ENCODE measurements at places on chromosomes 2 and 18.

GRCh38 chr2:111642586-111643327 is 241.2 kb downstream of the ANAPC1 start:
- DNase-seq = no peak

GRCh38 chr2:60821587-60822302 is 59.6 kb upstream of the REL start:
- DNase-seq = no peak

- DNase-seq = no peak
These were observed at the start of gene FBLN7 for GRCh38 chr2:112138159-112139032. TSS of gene FBLN7 (plus strand) at chr2:112138385. CDS start at chr2:112138656, 271 bp downstream.

DNA sequence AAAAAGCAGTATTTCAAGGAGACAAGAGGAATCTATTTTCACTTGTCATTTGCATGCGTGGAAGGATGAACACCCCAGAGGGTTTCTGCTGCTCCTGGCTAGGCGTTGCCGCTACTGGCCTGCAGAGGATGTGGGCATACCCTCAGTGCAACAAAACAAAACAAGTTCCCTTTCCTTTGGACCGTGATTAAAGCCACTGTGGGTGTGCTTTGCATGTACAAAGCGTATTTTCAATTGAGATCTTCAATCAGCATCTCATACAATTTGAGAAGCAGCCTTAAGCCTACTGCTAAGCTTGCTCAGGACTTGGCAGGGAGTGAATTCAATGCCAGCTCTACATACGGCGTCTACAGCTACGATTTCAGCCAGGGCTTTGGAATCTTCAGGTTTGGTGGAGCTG is 298.4 kb downstream of the LPIN1 start:
- no peak for DNase-seq

GRCh38 chr2:168712053-168712452 is 90.4 kb upstream of the NOSTRIN start:
- DNase-seq = no peak

DNA sequence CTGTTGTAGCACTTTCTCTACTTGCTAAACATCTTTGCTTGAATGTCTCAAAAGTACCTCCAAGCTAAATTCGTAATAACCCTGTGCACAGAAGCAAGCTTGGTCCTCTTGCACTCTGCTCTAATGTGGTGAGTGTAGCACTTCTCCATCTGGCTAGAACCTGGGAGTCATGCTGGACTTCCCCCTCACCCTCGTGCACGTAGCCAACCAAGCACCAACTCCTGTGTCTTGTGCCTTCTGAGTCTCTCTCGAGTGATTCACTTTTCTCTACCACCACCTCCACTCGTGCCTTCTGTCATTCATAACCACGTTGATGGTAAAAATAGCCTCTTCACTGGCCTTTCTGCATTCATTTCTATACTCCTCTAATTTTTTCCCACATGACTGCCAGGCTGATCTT is 91.9 kb upstream of the KCNE4 start:
- DNase-seq = no peak

- DNase-seq = no peak
These were observed 44.1 kb upstream of the HDAC4 start for GRCh38 chr2:239444626-239445577.

DNA sequence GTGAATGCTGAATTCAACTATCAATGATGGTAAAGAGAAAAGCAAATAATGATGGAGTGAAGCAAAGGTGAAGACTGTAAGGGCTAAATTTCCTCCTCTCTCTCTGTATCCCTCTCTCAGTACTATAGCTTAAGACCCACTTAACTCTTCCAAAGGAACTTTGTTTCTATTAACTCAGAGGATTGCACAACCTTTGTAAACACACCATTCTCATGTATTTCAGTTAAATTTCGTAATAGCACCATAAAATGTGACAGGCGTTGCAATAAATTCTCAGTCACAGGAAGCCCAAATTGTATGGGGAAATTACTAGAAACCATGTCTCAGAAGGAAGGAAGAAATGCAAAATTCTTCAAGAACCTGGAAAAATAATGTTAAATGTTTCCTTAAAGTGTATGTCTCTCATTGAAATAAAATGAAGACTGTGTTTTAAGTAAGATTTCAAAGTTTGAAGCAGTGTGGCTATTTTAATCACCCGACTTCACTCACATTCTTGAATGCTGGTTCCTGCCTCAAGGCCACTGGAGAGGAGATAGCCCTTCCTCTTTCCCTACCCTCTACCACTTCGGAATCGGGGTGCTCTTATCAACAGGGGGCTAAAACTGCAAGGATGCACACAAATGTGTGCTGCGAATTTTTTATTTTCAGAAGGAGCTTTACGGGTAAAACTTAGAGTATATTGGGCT is 112.1 kb downstream of the FTCDNL1 start:
- no peak for DNase-seq

GRCh38 chr2:231935815-231936214 is 9.6 kb upstream of the NPPC start:
- DNase-seq = no peak

DNA sequence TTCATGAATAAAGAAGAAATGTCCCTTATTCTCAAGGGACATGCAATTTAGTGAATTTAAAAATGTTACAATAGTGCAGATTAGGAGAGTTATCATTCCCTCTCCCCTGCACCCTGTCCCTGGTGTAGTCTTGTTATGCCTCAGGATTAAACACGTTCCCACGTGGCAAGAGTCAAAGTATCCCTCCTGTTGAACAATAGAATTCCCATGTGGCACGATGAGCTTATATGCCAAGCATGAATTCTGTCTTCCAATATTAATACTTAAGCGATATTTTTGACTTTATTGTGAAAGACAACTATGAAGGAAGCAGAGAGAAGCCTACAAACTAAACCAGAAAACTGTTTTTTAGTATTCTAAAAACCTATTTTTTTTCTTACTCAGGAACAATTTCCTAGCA is 36.7 kb upstream of the SPAG16 start:
- no peak for DNase-seq

DNA sequence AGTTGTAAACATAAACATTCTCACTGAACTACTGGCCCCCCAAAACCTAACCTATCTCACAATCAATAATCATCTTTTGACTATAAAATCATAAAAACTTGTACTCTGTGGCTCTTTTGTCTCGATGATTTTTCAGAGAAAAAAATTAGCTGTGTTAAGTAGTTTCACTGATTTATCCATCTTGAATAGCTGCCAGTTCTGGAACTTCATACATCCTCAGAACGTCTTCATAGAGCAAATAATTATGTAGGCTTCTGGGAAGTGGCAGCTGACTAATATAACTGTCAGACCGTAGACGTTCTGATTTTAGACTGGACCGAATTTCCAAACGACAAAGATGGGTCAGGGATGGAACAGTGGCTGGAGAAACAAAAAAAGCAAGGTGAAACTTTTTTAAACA is 97.3 kb upstream of the CHAC2 start:
- no peak for DNase-seq

GRCh38 chr2:235725016-235725489 is 231.2 kb downstream of the AGAP1 start:
- no peak for DNase-seq

DNA sequence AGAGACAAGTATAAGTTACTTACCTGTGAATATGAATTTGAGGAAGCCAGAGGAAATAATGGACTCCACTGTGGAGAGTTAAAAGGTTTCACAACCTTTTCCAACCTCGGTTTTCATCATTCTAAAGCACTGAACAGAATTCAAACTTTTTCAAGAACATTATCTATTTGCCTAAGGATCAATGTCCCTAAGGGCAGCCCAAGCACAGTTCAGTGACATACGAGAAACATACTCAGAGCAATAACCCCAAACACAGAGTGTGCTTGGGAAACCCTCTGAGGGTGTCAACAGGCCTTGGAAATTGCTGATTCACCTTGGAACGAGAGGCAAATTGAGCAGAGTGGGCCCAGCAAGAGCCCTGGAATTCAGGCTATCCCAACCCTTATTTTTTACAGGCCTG is at the start of gene ABCB11:
TSS of gene ABCB11 (minus strand) at position 123 of the 400 bp plus-strand sequence. CDS start 13,199 bp downstream, outside the sequence.
- no peak for DNase-seq

DNA sequence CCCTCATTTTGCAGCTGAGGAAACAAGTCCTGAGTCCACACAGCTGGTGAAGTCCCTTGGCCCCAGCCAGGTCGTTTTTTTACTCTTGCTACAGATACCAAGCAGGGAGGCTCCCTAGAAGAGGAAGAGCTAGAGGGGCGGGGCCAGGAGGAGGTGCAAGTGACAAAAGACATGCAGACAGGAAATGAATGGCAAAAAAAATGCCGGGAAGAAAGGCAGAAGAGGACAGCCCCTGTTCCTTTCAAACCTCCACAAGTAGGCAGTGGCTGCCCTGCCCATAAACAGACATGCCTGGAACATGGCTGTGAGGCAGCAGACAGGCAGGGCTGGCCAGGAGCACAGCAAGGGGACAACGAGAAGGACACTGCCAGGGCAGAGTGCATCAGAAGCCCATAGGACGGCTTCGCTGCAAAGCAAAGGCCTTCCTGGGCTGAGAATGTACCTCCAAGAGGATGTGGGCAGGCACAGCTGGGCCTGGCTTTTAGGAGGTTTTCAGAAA is 108.7 kb downstream of the ZBTB7C start:
- no peak for DNase-seq

DNA sequence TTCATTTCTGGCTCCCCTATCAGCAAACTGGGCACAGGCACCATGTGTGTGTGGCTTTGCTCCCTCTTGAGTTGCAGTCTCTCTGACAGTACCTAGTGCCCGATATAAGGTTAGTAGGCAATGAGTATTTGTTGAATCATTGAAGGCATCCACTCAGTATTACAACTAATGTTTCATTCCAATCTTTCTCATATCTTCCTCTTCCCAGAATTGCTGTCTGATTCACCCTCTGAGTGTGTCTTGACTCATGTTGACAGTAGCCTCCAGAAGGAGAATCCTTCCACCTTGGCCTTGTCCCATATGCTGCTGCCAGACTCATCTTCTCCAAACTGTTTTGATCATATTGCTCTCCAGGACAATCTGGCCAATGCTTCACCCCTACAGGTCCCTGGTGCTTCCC is 202.5 kb downstream of the LRRTM1 start:
- no peak for DNase-seq

GRCh38 chr2:176477336-176477735 is 208.1 kb downstream of the MTX2 start:
- DNase-seq = no peak

GRCh38 chr2:102803041-102803896 is 41.4 kb downstream of the TMEM182 start:
- DNase-seq = no peak

DNA sequence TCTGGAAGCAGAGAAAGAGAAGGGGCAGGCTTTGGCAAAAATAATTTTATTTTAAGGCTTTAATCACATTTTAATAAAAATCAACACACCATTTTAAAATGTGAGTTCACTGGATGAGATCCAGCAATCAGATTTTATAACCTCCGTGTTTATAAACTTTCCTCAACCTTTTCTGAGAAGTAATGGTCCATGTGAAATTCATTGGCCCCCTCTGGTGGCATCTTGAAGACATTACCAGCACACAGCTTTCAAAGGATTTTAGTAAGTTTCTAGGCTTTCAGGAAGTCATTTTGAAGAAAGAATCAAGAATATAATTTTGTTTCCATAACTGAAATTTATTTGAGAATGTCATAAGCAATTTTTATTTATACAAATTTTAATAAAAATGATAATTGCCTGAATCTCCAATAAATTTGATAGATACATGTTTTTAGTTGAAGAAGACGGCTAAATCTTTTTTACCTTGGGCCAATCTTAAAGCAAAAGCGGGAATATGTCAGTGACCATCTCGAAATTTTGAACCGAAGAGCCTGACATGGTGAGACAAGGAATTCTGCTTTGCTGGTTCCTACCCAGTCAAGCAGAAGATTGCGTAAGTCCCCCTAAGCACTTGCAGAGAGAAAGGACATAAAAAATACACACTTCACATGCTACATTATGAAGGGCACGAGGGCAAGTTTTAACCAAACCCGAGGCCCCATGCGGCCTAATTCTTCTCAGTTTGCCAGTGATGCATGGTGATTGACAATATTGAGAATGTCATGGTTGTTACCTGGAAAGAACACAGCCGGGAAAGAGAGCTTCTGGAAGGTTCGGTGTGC is 128.4 kb upstream of the CBLN2 start:
- DNase-seq = no peak

GRCh38 chr2:40087434-40087833 is 308.4 kb upstream of the THUMPD2 start:
- no peak for DNase-seq

DNA sequence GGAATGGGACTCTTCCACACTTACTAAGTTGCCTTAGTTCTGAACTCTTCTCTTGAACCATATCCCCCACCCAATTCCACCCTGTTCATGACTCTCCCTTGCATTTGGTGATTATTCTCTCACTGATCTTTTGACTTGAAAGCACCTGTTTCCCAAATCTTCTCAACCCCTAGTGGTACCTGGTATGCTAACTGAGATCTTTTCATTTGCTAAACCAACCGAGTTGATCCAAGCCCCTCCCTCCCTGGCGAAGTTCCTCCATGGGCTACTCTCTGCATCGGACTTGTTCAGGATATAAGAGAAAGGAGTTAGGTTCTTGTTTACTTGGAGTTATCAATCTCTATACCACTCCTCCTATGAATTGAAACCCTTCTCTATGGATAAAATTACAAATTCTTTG is 593.5 kb downstream of the BCL11A start:
- no peak for DNase-seq

DNA sequence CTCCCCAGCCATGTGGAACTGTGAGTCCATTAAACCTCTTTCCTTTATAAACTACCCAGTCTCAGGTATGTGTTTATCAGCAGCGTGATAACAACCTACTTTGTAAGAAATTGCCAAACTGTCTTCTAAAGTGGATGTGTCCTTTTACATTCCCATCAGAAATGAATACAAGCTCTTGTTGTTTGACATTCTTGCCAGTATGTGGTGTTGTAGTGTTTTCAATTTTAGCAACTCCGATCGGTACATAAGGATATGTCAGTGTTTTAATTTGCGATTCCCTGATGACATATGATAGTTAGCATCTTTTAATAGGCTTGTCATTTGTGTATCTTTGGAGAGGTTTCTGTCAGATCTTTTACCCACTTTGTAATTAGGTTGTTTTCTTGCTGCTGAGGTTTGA is 1156.3 kb upstream of the CRIM1 start:
- no peak for DNase-seq

GRCh38 chr2:179612591-179613298 is 248.7 kb downstream of the ZNF385B start:
- DNase-seq = no peak

GRCh38 chr2:234451242-234451641 is 45.6 kb downstream of the ARL4C start:
- DNase-seq = no peak

DNA sequence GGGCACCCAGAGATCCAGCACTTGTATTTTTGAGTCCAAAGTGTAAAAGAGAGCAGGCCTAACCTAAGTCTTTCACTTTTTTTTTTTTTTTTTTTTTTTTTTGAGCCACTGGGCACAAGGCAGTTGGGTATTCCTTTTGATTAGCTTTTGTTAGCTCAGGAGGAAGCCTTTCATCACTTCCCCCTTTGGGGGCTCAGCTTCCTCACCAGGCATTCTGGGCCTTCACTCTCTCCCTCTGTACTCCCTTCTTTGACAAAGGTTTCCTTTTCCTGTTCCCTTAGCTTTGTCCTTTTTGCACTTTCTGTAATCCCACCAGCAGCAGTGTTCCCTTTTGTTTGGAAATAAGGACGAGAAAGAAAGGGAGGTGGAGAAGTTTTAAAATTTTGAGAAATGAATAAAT is 88.2 kb downstream of the PKP4 start:
- no peak for DNase-seq

Data from cortex of kidney (tissue), 1 donor.